ENCODE measurements at places on chromosomes 1 and 21.

- no peak for DNase-seq
These were observed 1.6 kb downstream of the COLGALT2 start for GRCh38 chr1:184035719-184036516.

DNA sequence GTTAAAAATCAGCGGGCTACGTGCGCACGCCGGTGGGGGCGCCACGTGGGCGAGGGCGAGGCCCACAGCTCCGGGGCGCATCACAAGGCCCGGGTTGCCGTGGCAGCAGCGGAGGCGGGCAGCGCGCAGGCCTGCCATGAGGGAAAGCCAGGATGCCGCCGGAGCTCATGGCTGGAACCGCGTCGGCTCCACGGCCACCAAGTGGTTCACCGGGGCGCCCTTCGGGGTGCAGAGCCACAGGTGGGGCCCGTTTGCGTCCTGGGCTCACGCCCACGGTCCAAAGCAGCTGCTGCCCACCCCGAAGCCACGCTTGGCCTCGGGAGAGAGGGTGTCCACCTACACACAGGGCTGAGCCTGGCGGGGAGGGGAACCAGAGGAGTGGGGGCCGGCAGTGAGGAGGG is 4.9 kb upstream of the TTC22 start:
- DNase-seq: no peak

GRCh38 chr1:207644852-207645634 is at the start of gene CR1L:
TSS of gene CR1L (plus strand) at chr1:207645133. CDS start at chr1:207645234, 101 bp downstream.
- no peak for DNase-seq

DNA sequence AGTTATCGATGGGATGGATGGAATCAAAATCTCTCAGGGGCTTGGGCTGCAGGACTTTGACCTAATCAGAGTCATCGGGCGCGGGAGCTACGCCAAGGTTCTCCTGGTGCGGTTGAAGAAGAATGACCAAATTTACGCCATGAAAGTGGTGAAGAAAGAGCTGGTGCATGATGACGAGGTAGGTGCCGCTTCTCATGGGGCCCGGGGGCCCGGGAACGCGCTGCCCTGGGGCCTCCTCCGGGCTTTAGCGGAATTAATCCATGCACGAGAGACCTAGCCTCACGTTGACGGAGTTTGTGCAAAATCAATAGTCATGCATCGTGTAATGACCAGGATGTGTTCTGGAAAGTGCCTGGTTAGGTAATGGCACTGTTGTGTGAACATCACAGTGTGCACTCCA is 43.8 kb downstream of the FAAP20 start:
- no peak for DNase-seq

- no peak for DNase-seq
These were observed 29.6 kb downstream of the DEGS1 start for GRCh38 chr1:224212618-224213061.

Data from vagina (tissue), 2 donors.